ENCODE measurements at places on chromosomes 12 and 14.
A peak's percentile ranks its signal among the peaks of the same experiment; 100 is the strongest.

- DNase-seq: no peak
These were observed 73.2 kb downstream of the KIF21A start for GRCh38 chr12:39369756-39370155.

DNA sequence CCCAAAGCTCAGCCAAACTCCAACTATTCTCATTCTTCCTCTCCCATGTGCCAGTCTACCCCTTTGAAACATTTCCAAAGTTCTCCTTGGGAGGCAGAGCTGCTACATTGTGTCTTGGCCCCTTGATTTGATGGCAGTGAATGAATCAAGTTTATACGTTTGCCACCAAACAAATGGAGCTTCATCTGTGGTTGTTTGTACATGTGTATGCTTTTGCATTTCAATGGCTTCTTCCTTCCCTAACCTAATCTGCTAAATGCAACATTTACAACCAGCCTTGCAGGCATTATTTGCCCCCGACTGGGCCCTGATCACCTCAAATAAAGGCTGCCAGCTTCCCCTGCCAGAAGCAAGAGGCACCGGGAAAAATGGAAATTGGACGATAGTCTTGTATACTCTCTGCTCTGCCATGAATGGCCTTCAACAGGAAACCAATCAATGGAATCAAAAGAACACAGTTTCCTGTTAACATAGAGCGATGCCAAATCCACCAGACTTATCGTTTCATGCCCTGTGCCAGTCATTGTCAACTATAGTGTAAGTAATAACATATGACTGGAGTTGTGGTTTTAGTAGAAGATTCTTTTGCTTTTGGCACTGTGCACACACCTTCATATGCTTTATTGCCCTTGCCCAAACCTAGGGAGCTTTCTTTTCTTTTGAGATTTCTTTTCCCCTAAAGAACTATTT, 97.8 kb downstream of the TMEM30B start:
- no peak for DNase-seq

DNA sequence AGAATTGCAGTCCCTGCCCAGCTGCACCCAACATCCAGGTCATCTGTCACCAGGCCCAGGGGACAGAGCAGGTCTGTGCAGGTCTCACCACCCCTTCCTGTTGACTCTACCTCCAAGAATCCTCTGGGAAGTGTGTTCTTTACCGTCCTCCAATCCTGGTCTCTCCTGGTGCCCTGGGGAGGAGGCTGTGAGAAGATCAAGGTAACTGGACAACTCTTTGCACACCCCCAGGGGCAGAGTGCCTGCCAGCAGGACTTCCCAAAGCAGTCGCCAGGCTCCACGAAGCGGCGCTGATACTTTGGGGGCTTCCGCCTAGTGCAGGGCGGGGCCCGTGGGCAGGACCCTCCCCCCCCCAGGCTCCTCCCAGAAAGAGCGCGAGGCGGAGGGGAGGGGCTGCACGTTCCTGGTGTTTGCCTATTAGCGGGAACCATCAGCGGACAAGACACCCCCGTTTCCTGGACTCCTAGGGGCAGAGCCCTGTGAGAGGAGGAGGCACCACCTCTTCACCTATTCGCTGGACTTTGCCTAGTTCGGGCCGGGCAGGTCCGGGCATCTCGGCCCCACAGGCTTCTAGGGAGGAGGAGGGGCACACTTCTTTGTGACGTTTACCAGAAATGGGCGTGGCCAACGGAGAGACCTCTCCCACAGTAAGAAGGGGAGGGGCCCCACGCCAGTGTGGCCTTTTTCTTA, 918.0 kb downstream of the AACS start:
- DNase-seq: peak; percentile 66

DNA sequence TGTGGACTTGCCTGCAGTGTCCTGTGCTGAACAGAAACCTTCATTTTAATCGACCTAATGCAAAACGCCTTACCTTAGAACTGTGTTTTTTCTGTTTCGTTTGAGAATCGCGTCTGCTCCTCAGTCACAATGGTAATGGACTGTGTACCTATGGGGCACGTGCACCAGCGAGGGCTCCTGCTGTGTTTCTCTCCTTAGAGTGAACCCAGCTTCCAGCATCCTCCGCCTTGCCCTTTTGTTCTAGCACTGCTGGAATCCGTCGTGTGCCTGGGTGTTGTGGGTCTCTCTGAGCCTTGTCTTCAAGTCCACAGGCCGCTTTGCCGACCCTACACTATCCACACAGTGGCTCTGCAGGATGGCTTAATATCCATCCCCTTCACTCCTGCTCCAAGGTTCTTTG, 3.6 kb downstream of the AMN start:
- no peak for DNase-seq

DNA sequence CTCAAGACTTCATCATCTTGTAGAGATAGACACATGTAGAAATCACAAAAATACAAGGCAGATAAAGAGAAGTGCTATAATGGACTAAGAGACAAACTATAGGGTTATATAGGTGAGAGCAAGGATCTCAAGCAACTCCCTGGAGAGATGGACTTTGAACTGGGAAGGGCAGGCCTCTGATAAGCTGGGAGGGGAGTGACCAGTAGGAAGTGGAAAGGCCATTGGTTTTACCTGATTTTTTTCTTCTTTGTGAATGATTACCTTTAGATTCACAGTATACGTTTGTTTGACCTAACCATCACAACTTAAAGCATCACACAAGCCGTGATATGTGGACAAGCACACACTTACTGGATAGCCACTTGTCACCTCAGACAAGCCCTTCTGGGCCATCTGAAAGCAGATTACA, 5.2 kb upstream of the TEP1 start:
- DNase-seq: no peak

DNA sequence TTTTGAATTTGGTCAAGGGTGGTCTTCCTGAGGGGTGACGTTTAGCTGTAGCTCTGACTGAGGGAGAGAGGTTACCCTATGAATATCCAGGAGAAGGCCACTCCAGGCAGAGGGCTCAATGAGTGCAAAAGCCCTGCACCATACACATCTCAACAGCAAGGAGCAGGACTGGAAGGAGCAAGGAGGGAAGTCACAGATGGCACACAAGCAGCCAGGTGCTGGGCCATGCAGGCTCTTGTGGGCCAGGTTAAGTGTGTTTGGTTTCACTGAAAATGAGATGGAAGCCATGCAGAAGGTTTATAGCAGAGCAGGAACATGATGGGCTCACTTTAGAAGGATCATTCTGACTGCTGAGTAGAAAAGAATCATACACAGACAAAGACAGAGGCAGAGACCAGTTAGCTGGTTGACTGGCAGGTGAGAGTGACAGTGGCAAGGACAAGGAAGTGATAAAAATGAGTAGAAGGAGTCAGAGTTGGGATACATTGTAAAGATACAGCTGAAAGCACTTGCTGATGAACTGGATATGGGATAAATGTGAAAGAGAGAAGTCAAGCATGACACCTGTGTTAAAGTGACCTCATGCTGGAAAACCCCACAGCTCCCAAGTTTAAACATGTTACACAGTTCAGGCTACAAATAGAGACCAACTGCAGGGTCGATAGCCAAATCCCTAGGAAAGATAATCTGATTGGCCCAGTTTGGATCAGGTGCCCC, 81.2 kb downstream of the PRKD1 start:
- DNase-seq: no peak

DNA sequence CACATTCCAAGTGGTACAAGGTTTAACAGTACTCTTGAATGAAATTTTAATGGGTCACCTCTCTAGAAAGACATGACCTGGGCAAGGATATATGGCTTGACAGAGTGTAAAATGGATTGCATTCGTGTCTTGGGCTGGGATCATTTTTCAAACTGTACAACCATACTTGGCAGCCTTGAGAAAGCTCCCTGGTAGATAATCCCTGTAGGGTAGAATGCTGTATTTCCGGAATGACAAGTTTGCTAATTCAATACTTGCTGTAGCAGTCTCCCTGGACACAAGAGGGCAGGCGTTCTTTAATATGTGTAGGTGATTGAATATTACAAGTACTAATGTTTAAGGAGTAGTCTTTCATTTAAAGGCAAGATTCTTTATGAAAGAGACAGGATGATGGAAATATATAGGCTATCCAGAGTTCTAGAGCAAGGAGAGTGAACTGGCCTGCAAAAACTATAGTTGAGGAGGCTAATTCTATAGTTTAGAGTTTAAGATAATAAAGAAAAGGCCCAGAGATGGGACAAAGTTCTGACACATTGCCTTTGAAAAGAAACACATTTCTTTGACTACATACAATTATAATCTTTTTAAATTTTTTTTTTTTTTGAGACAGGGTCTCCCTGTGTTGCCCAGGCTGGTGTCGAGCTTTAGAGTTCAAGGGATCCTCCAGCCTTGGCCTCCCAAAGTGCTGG, 53.4 kb downstream of the PLBD1 start:
- DNase-seq: peak; percentile 53

- no peak for DNase-seq
These were observed 315.5 kb downstream of the RMST start for GRCh38 chr12:97778111-97778510.

GRCh38 chr12:108831309-108831991, 25.9 kb downstream of the SSH1 start:
- no peak for DNase-seq

DNA sequence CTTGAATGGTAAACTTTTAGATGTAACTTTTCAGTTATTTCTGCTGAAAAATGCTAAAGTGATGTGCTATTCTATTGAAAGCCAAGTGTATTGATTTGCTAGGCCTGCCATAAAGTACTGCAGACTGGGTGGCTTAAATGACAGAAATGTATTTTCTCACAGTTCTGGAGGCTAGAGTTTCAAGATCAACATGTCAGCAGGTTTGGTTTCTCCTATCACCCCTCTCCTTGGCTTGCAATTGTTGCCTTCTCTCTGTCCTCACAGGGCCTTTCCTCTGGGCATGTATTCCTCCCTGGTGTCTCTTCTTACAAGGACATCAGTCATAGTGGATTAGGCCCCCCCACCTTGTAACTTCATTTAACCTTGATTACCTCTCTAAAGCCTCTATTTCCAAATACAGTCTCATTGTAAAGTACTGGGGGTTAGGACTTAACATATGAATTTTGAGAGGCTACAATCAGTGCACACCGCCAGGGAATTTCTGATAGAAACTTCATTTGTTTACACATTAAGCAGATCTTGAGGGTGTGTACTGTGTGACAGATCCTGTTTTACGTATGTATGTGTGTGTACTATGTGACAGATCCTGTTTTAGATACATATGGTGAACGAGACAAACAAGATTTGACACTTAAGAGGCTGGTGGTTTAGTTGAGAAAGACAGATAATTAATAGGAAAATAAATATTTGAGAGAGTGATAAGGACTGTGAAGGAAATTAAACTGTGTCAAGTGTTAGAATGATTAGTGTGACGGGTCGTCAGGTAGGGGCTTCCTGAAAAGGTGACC, 49.5 kb downstream of the ADIPOR2 start:
- no peak for DNase-seq

GRCh38 chr12:19530637-19531023, 91.3 kb downstream of the AEBP2 start:
- DNase-seq: peak; percentile 85

DNA sequence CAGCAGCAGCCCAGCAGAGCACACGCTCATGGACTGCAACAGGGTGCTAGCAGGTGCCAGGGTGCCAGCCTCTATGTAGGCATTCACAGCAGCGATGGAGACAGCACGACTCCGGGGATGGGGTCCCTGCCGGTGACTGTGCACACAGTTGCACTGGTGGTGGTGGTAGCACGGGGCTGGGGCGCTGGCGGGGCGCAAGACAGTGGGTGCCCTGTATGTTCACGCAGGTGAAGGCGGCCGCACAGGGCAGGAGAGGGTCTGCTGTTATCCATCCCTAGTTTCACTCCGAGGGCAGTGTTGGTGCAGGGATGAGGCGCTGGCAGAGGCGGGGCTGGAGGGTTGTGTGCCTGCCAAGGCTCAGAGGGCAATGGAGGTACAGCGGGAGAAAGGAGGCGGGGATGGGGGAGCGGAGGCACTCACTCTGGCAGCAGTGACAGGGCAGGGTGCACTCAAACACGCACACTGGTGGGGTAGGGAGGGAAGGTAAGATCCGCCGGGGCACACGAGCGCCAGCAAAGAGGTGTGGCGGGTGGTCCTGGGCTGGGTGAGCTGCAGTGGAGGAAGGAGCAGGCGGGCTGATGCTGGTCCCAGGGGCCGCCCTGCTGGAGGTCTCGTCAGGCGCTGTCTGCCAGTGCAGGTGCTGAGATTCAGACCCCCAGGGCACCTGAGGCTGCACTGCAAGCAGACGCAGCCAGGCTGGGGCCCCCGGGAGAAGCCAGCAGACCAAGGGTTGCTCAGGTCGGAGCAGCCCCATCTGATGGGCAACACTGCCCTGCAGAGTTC, 76.7 kb downstream of the GALC start:
- no peak for DNase-seq

DNA sequence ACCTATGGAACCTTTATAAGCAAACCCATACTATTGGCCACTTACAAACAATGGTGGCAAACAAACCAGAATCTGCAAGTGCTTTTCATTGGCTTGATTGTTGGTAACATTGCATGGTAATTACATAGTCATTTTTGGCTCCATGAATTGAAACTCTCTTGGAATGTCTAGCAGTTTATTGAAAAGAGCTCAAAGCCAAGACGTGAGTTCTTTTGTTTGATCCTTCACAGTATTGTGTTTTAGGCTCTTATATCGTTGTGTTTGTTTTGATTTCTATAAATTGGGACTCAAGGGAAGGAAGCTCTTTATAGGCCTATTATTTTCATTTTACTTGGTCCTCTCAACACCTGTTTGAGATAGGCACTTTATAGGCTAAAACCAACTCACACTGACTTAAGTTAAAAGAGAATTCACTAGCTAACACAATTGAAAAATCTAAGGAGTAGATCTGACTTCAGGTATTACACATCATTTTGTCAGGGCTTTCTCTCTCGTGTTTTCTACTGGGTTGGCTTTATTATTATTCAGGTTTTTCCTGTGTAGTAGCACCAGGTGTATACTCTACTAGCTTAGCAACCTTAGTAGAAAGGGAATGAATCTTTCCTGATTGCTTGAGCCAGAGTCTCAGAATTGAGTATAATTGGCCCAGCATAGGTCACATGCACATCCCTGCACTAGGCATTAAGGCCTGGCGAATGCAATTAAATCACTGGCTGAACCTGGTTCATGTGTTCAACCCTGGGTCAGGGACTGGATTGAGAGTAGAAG, 341.4 kb downstream of the RAD51B start:
- DNase-seq: no peak

GRCh38 chr14:39267608-39268005, 33.9 kb downstream of the MIA2 start:
- peak; percentile 19 for DNase-seq

- DNase-seq: no peak
These were observed 1.2 kb downstream of the GSC start for GRCh38 chr14:94768521-94769390.

DNA sequence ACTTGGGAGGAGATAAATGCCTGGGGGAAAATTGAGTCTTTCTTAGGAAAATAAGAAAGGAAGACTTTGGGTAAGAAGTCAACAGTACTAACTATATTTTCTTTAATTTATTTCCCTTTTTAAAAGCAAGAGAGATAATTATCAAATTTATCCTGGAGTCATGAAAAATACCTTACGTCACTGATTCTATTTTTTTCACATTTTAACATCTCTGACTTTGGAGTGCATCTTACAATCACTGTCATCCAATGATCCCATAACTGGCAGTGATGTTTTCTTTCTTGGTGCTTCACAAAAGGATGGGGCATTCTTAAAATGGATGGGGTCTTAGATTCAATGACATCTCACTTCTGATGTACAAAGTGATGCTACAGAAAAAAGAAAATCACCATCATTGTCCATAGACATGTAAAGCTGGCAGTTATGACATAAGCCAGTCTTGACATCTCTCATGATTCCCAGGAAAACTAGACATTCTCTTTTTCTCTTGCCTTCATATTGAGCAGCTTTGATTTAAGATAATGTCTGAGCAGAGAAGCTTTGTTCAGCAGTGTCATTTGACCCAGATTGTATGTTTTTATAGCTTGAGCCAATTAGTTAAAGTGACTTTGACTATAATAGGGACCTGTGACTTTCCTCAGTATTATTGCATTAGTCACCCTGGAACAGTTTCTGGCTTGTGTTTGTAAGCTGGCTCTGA, 236.2 kb downstream of the EGLN3 start:
- no peak for DNase-seq

GRCh38 chr14:35412272-35413056, 7.9 kb upstream of the NFKBIA start:
- DNase-seq: no peak
